ENCODE measurements at places on chromosomes 6 and 20.

GRCh38 chr6:70790483-70791224 is 123.0 kb downstream of the SMAP1 start:
- DNase-seq = no peak

- DNase-seq = no peak
Measured at GRCh38 chr6:90249458-90249857, 47.2 kb downstream of the BACH2 start.

GRCh38 chr6:128327890-128328289 is 192.5 kb downstream of the PTPRK start:
- DNase-seq = no peak

GRCh38 chr6:99331531-99331930 is 17.9 kb downstream of the FAXC start:
- no peak for DNase-seq

- peak; percentile 37 for DNase-seq
Measured at GRCh38 chr20:44651684-44652423, at the start of gene ADA. ADA (minus strand) TSS chr20:44651699; CDS start chr20:44651607, 92 bp downstream.

GRCh38 chr20:46695892-46696291 is 6.6 kb upstream of the TP53RK start:
- DNase-seq = no peak

DNA sequence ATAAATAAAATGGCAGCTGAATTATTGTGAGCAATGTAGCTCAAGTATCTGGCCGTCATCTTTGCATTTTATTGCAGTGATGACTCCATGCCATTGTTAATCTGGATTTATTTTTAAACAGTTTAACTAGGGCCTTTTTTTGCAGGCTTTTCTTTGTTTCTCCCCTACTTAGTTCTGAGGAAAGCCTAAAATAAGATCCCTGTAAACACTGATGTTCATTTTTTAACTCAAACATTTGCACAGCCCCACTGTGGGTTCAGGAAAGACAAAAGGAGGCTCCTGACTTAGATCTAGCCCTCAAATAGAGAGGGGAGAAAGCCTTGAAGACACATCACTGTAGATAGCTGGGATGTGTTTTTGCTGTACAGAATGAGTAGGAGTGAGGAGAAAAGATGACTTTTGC is 69.2 kb downstream of the PLEKHG1 start:
- no peak for DNase-seq

DNA sequence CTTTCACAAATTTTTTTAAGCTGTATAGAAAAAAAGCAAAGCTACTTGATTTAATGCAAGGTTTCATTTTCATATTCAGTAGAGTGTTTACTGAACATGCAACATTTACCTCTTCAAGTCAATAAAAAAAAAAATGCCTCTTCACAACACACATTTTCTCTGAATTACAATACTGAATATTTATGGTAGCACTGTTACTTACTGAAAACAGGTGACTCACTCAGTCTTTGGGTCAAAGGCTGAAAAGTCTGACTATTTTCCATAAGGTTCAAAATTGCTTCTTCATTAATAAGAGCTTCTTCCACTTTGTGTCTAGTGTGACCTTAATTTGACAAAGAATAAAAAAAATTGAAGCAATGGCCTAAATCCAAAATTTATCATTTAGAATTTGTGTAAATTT is 101.9 kb downstream of the REV3L start:
- DNase-seq = no peak

- DNase-seq = no peak
Measured at GRCh38 chr6:24060982-24061754, 64.8 kb upstream of the NRSN1 start.

GRCh38 chr20:20710443-20711315 is 1.8 kb downstream of the RALGAPA2 start:
- no peak for DNase-seq

DNA sequence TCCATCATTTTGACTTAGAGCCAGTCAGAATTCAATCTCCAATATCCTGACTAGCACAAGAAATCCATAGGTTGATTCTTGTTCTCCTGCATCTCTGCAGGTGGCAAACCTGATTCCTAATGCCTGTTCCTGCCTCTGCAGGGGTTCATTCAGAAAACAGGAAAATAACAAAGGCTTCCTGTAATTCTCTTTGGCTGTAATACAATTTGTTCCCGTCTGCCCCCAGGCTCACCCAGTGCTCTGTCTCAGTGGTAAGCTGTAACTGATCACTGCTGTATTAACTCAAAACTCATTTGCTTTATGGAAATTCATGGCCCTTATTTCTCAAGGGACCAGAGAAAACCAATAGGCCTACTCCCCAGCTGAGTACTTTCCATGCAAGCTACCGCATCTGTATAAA is 88.6 kb downstream of the OPRM1 start:
- no peak for DNase-seq

DNA sequence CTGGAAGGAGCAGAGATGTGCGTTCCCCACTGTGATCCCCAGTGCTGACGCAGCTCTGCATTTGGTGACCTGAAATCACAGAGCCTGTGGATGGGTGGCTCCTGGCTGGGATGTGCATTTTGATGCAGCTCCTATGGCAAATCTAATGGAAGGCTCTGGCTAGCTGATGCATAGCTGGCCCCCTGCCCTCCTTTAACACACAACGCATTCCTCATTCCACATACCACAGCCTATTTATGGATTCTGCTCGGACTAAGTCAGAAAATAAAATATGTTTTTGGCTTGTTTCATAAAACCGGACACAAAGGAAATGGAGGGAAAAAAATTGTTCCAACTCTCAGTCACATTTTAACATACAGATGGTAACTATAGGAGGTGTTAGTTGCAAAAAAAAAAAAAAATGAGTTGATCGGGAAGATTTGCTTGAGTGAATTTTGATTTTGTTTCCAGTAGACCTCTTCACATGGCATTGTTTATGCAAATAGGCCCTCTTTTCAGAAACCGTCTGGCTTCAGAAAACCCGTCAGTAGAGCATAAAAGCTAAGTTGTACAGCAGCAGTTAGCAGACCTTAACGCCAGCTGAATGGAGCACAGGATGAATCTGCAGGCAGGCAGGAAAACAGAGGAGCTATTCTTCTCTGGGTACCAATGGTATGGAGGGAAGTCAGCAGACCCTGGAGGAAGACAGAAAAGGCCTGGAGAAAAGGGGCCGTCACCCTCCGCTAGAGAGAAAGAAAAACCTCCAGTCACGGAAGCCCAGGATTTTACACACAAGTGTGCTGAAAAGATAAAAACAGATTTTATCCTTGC is 215.4 kb downstream of the HDGFL1 start:
- no peak for DNase-seq

DNA sequence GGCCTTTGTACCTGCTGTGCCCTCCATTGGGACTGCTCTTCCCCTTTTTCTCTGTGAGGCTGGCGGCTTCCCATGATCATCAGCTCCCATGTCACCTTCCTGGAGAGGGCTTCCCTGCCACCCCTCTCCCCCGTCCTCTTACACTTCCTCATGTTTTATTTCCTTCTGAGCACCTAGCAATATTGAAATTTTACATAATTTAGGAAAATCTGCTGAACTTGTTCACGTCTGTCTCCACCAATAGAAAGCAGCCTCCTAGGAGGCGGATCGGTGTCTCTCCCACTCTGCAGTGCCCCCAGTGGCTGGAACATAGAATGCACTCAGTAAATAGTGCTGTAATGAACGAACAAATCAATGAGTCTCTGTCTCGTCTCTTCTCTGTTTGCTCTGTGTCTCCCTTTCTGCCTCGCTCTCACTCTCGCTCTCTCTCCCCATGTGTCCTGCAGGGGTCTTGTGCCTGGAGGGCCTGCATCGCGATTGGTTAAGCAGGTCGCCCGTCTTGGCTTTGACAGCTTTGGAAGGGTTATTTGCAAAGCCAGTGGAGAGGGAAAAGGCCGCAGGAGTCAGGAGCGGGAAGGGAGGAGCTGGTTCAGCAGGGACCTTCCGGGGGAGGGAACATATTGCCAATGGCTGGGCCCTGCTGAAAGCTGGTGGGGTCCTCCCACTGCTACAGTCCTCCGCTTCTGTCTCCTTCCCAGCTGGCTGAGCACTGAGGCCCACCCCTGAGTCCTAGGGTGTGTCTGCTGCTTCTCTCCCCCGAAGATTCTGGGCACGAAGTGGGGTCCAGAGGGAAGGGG is 12.1 kb upstream of the OCSTAMP start:
- no peak for DNase-seq

DNA sequence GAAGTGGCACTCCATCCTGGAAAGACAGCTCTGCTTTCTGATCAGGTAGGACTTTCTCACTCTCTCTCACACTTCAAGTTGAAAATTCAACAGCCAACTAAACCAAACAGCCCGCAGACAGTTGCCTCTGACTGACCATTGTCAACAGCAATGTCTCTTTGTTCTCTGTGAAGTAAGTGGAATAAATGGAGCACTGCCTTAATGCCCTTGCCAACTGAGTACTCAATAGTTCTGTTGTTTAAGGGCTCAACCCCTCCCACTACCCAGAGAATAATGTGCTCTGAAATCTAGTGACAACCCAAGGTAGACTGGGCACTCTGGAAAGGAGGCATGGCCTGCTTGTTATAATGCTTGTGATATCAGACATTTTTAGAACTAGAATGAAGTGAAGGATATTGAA is 16.8 kb upstream of the BCLAF1 start:
- DNase-seq = no peak

DNA sequence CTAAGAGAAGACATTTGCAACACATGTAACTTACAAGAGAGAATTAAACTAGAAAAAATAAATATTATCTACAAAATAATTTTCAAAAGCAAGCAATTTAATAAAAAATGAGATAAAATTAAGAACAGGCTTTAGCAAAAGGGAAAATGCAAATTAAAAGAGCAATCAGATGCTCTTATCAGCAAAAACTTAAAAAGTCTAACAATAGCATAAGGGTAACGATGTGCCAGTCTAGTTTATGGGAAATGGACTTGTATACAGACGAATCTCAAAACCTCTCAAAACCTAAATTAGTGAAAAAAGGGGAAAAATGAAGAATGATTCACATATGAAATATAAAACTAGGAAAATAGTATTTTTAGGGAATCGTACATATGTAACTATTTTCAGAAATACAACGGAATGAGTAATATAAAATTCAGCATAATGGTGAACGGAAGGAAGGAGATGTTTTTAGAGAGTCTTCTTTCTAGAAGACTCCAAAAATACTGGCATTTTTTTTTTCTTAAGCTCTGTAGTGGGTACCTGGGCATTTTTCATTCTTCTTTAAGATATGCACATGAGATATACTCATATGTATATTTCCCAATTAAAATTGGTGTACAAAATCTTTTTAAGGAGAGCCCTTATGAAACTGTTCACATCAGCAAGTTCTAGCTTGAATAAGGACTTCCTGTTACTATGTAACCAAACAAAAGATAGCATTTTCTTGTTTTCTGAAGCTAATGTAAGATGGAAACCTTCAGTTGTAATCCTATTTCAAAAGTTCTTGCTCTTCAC is 927 bp upstream of the MANEA start:
- DNase-seq = no peak

DNA sequence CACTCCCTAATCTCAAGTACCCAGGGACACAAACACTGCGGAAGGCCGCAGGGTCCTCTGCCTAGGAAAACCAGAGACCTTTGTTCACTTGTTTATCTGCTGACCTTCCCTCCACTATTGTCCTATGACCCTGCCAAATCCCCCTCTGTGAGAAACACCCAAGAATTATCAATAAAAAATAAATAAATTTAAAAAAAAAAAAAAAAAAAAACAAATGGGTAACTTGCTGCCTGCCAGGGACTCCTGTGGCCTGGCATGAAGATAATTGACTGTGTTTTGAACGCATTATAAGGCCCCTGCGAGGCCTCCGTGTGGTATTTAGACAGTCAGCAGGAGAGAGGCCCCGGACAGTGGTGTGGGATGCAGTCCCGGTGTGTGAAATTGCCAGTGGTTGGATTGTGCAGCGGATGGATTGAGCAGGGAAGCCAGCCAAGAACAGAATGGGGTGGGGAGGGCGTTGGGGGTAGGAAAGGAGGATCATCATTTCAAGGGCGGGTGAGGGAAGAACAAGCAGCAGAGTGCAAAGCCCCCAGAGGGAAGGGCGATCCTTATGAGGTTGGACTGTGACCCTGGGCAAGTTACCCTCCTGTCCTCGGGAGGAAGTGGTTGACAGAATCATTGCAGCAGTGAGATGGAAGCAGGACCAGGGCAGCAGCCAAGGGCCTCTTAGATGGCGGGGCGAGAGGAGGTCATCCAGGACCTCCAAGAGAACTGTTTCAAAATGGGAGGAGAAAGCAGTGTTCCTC is 43.3 kb downstream of the PPARD start:
- no peak for DNase-seq

DNA sequence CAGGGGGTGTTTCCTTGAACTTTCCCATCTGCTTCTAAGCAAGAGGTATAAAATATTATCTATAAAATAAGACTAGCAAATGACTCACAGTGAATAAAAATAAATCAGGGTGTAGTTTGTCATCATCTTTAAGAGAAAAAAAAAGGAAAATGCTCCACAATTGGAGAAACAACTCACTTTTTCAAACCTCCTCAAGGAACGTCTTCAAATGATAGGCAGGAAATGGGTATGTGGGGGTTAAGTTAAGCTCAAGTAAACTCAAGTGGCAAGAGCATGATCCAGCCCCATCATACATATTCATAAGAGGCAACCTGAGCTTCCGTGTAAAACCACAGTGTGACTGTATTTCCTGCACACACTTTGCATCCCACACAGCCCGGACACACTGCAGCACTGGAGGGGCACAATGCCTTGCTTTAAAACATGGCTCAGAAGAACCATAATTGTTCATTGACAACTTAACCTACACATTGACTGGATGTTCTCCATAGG is 58.5 kb upstream of the CEP85L start:
- peak; percentile 62 for DNase-seq

DNA sequence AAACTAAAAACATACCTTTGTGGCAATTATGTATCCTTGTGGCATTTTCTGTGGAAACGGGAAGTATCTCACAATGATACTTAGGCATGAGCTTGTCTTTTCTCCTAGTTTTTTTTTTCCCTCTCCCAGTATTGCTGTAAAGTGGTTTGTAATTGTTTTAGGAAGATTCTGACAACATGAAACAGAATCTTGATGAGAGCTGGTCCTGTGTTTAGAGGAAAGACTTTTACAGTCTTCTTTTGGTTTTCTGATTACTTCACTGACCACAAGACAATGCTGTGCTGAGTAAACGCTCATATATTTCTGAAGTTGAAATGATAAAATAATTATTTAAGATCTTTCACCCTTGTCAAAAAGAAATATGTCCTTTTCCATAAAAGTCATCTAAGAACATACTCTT is 201.2 kb downstream of the FOXC1 start:
- no peak for DNase-seq

GRCh38 chr6:101994521-101994920 is 601.0 kb downstream of the GRIK2 start:
- DNase-seq = no peak

DNA sequence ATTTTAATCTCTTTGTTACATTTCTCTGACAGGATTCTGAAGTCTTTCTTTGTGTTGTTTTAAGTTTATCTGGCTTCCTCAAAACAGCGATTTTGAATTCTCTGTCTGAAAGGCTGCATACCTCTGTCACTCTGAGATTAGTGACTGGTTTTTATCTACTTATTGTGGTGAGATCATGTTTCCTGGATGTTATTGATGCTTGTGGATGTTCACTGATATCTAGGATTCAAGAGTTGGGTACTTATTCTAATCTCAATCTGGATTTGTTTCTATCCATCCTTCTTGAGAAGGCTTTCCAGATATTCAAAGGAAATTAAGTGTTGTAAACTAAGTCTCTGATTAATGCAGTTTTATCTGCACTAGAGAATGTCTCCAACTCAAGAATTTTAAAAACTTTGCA is 1076.1 kb upstream of the ADGRB3 start:
- DNase-seq = no peak

Data from effector memory CD4-positive, alpha-beta T cell (primary cell).